ENCODE measurements at places on chromosomes 3 and 15. TPM values are rescaled to one million over a fixed set of nuclear protein-coding genes. Genes with fewer than 3 reads are reported as not detected.

ACTRT3 gene
- 2.6 TPM for total RNA-seq

GRCh38 chr15:96088650-96089049 is 241.8 kb upstream of the NR2F2 start:
- no peak for DNase-seq

- no peak for DNase-seq
Measured at GRCh38 chr15:76799760-76800159, 105.4 kb downstream of the SCAPER start.

- DNase-seq: no peak
Measured at GRCh38 chr3:20912406-20912805, 726.4 kb upstream of the SGO1 start.

SPESP1 gene
- total RNA-seq: not detected

DNA sequence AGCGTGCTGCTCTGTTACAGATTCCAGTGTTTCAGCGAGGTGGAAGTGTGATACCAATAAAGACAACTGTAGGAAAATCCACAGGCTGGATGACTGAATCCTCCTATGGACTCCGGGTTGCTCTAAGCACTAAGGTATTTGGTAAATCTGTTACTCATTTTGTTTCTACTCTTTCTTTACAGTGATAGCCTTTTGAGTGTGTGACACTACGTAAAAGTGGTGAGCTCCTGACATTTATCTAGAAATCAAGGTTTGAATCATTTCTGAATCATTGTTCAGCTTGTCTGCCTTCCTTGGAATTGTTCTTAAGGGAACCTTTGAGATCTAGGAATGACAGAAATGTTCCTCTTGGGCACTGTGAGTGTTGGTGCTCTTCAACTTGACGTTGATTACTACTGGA is 11.2 kb upstream of the CAPN3 start:
- no peak for DNase-seq

- DNase-seq: no peak
Measured at GRCh38 chr15:69973102-69973714, 124.5 kb downstream of the TLE3 start.

GRCh38 chr3:148513096-148513543 is 184.6 kb upstream of the AGTR1 start:
- no peak for DNase-seq

SKOR1 gene
- total RNA-seq: 0.75 TPM

ERC2 gene
- 34.8 TPM for total RNA-seq

- no peak for DNase-seq
Measured at GRCh38 chr3:140995881-140996280, 54.2 kb downstream of the SLC25A36 start.

- no peak for DNase-seq
Measured at GRCh38 chr3:171311784-171312183, 148.4 kb downstream of the TNIK start.

- no peak for DNase-seq
Measured at GRCh38 chr3:180177255-180177654, 140.5 kb upstream of the PEX5L start.

DNA sequence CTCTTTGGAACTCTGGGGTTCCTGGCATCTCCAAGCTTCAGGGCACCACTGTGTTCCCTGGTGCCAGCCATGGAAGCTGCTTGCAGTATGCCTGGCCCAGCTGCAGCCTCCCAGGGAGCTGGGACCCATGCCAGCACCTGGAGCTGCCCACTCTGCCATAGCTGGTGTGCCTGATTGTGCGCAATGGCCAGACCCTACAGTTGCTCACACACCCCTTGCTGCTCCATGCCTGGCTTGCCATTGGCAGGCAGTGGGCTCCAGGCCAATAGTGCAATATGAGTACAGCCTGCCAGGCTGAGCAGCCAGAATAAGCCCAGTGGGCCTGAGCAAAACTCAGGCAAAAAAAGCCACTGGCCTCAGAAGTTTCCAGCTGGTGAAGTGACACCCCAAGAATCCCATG is 43.8 kb upstream of the LRRFIP2 start:
- no peak for DNase-seq

TPRG1 gene
- 0.67 TPM for total RNA-seq

DNA sequence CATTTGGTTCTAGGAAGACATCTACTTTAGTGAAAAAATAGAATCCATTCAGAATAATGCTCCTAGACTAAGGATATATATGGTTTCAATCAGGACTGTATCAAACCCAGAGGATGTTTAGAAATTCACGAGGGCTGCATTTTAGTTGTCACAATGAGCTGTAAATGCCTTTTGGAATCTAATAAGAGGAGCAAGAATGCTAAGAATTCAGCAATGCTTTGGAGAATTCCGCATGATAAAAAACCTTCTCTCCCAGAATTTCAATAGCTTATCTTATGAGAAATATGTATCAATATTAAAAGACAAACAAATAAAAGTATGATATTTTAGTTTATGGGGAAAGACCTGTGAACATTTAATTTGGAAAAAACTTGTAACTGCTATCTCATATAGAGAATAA is 885.1 kb downstream of the ZPLD1 start:
- no peak for DNase-seq

DNA sequence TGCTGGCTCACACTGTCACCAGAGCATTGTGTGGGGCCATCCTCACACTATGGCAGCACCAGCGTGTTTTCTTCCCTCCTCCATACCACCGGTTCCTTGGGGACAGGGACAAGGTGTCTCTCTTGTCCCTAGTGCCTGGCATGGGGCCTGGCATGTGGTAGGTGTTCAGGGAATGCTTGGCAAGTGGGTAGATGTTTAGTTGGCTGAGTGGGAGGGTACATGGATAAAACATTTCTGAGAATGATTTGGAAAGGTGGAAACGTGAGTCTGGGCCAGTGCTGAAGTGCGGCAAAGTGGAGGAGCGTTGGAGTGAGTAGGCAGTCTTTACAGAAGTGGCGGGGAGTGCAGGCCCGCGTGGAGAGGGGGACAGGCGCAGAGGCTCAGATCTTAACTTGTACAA is 15.0 kb downstream of the SNAPC5 start:
- DNase-seq: no peak

CHCHD4 gene
- 12.7 TPM for total RNA-seq

DNA sequence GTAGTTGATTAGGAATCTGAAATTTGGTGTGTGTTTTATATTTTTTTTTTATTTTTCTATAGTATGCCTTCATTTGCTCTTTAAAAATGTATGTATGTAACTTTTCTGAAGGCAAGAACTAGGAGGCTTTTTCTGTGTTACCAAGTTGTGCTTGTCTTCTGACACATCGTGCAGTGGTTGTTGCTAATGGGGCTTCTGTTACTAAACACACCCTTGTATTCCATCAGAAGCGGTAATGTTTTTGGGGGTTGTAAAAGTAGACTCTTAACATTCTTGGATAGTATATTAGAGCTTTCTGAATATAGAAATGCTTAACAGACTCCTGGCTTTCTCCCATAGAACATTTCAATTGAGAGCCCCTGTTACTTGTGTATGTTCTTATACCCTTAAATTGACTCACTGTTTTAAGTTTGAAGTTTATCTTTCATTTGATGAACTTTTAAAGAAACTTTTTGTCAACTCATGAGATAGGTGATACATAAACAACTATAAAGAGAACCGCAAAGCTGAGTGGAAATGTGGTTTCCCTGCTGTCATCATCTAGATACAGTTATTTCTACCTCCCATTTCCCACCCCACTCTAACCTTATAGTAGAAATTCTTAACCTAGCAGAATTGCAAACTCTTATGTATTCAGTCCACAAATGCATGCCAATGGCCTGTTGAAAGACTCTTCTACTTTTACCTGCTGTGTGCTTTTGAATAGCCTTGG is 2.5 kb downstream of the TIPARP start:
- no peak for DNase-seq
